Stimulated activated CD4-positive, alpha-beta T cell treated with anti-CD3 and anti-CD28 coated beads, Interleukin-12 subunit alpha, Interleukin-12 subunit beta, amount 100 ng/mL, for 4 hours (primary cell): ENCODE measurements at places on chromosomes 1 and 21.

DNA sequence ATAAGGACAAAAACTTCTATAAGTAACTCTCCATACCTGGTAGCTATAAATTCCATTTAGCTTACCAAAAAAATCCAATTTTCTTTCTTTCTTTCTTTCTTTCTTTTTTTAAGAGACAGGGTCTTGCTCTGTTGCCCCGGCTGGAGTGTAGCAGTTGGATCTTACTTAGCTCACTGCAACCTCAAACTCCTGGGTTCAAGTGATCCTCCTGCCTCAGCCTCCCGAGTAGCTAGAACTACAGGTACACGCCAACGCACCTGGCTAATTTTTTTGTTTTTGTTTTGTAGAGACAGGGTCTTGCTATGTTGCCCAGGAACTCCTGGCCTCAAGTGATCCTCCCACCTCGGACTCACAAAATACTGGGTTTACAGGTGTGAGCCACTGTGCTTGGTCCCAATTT, 75.5 kb downstream of the EPS15 start:
- DNase-seq, result no peak

DNA sequence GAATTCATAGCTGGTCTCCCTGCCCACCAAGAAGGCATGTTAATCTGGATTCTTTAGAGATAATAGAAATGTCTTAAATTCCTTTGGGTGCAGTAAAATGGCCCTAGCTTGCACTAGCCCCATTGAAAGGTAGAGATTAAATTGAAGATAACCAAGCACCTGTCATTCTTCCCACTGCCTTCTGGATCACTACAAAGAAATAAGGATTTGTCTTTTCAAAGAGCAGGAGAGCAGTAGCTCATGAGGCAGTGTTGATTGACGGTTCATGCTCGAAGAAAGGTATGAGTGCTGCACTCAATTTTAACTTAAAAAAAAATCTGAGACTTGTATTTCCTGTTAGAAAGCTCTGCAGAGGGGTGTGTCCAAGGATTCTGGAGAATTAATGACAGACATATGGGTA, 74.9 kb upstream of the F3 start:
- no peak for DNase-seq

- DNase-seq, result no peak
These were observed 85.0 kb downstream of the ATP1A1 start for GRCh38 chr1:116457946-116458604.

- DNase-seq, result peak; percentile 76
These were observed 25.1 kb downstream of the ZBTB17 start for GRCh38 chr1:15950763-15951295.

GRCh38 chr1:26824731-26825130, 1.8 kb upstream of the ZDHHC18 start:
- no peak for DNase-seq

DNA sequence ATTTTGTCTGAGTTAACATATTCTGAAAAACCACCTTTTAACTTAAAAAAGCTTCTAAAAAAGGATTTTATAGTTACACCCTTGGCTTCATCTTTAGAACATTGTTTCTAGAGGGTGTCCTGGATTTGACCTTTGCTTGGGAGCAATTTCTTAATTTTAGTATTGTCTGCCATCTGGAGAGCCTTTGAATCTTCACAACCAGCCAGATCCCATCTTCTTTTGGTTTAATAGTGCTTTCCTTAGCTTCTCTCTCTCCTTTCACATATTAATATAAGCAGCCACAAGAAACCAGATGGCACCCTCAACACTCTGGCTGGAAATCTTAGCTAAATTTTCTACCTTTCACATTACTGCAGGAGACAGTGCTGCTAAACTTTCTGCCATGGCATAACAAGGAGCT, 76.5 kb upstream of the TSPAN2 start:
- DNase-seq, result no peak

GRCh38 chr1:226597616-226598454, 49.3 kb downstream of the STUM start:
- no peak for DNase-seq

DNA sequence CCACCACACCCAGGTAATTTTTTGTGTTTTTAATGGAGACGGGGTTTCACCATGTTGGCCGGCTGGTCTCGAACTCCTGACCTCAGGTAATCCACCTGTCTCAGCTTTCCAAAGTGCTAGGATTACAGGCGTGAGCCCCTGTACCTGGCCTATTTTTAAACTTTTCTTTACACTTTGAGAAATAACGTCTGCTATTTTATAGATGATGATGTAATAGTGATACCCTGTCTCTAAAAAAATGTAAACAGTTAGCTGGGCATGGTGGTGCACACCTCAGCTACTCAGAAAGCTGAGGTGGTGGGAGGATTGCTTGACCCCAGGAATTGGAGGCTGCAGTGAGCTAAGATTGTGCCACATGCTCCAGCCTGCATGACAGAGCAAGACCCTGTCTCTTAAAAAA, 47.9 kb downstream of the RALGPS2 start:
- no peak for DNase-seq

DNA sequence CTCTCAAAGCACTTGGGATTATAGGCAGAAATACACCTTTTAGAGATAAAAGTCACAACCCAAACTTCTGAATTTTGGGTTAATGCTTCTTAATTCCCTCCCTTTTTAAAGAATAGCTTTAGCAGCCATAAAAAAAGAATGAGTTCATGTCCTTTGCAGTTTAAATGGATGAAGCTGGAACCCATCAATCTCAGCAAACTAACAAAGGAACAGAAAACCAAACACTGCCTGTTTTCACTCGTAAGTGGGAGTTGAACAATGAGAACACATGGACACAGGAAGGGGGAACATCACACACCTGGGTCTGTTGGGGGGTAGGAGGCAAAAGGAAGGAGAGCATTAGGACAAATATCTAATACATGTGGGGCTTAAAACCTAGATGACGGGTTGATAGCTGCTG, 55.8 kb downstream of the SLC27A3 start:
- no peak for DNase-seq

- DNase-seq, result no peak
These were observed 49.0 kb downstream of the LRRC53 start for GRCh38 chr1:74463333-74463988.

DNA sequence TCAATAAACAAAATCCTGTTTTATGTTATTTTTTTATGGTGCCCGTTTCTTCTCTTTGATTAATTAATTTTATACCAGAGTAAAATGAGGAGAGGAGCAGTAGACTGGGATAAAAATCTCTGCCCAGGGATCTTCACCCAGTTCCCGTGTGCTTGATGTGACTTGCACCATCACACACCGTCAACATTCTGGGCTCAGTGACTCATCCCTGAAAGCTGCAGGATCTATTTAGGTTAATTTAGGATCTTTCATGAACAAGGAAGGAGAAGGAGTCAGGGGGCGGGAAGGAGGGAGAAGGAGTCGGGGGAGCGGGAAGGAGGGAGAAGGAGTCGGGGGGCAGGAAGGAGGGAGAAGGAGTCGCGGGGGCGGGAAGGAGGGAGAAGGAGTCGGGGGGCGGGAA, 182.4 kb downstream of the SMYD3 start:
- no peak for DNase-seq
